ENCODE measurements at places on chromosomes 1 and 21.

DNA sequence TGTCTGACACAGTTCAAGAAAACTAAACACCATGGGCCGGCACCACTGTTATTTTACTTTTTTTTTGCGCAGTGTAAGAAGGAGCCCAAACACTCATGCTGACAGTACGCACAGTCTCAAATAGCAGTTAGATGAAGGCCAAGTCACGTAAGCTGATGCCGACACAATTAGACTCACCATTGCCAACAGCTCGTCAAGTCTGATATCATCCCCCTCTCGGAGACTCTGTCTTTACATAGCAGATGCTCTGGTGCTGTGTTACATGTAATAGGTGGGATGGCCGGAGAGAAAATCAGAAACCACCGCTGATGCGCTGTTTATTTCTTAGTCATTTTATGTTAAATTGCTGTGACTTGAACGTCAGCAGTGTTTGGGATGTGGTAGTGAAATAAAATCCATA is 49.3 kb downstream of the TGFB2 start:
- no peak for DNase-seq

GRCh38 chr1:157181790-157182189 is 43.6 kb upstream of the ETV3 start:
- DNase-seq: no peak

- no peak for DNase-seq
Measured at GRCh38 chr1:67759692-67760029, 73.6 kb downstream of the GNG12 start.

DNA sequence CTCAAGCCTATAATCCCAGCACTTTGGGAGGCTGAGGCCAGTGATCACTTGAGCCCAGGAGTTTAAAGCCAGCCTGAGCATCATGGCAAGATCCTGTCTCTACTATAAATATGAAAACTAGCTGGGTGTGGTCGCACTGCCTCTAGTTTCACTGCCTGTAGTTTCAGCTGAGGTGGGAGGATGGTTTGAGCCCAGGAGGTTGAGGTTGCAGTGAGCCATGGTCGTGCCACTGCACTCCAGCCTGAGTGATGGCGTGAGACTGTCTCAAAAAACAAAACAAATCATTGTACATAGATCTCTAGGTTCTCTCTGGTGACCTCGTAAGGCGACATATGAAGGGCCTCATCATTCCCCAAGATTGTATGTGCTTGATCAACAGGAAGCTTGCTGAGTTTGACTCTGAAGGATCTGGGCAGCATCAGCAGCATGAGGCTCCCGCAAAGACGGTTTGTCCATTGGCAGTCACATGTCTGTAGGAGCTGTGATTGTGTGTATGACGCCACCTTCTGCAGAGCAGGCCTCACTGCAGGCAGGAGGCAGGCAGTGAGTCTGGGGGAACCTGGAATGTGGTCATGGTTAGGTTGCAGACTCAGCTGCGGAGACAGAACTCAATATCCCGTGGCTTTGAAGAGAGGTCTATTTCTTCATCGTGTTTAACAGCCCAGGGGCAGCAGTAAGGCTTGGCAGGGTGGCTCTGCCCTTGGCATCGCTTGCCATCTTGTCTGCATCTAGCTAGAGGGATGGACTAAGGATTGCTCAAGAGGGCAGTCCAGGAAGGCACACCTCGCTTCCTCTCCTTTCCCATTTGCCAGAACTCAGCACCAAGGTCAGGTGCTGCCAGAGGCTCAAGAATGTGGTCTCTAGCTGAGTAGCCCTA is 14.0 kb downstream of the ATP5PO start:
- DNase-seq: no peak

DNA sequence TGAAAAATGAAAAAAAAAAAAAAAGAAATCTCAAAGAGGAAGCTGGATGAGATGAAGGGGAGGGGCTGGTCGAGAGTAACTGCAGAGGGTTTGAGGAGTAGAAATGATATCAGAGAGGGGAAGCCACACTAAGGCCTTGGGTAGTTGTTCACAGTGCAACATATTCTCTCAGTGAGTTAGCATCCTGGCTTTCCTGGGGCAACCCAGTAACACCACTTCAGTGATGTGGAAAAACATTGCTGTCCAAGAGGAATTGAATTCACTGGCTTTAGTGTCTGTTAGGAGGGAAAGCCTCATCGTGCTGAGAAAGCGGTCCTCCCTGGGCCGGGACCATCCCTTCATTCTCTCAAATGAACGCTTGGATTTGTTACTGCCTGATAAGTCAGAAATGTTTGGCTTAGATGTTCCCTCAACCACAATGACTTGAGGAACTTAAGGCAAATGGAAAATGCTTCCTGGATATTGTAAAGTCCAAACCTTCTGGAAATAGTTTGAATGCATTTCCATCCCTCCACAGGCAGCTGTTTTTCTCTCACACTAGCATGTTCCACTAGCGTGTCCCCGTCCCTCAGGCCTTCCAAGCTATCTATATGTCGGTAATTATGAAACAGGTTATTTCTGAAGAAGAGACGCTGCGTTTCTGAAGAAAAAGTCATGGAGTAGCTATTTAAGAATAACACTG is 12.2 kb downstream of the TGFB2 start:
- no peak for DNase-seq

- no peak for DNase-seq
Measured at GRCh38 chr1:110702260-110702659, 27.5 kb upstream of the KCNA3 start.

GRCh38 chr1:203120325-203121153 is 7.0 kb upstream of the ADORA1 start:
- DNase-seq: no peak

DNA sequence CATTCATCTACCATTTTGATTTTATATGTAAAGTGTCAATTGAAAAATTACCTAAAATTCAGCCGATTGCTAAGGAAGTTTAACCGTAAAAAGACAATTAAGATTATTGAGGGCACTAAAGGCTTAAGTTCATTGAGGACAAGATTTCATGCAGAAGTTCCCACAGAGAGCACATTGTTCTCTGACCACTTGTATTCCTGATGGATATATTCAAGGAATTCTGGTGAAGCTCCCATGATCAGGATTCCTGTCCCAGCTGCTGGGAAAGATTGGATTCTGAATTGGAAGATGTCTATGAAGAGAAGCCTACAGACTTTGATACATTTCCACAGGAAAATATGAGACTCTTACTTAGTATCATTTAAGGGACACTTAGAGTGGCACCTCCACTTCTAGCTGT is 209.2 kb upstream of the KCTD3 start:
- no peak for DNase-seq

DNA sequence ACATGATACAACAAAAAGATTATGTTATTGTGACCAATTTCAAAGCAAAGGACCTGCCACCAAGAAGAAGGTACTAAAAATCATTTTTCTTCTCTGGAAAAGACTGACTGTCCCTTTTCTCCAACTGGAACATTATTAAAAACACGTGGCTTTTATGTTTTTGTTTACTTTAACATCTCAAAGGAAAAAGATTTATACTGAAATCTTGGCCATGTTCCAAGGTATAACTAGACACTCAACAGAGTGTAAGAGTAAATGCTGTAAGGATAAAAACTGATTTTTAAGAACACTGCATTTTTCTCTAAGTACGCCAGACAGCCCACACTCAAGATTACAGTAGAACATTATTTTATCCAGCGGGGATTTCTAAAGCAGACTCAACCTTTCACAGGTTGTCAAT is 62.1 kb downstream of the BRWD1 start:
- no peak for DNase-seq

DNA sequence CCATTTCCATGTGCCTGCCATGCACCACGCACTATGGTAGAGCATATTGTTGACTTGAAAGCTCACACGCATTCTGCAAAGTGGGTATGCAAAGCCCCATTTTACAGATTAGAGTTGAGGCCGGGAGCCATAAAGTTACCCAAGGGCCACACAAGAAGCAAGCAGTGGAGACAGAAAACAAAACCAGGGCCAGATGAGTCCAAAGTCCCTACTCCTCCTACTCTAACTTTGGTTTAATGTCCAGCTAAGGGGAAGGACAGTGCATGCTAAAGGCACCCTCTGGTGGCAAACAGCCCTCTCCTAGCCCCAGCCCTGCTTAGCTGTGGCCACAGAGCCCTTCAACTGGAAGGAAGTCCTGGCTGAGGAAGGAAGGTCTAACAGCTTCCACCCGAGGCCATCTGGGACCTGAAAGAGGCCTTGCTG is 74.9 kb downstream of the SLC66A1 start:
- no peak for DNase-seq

DNA sequence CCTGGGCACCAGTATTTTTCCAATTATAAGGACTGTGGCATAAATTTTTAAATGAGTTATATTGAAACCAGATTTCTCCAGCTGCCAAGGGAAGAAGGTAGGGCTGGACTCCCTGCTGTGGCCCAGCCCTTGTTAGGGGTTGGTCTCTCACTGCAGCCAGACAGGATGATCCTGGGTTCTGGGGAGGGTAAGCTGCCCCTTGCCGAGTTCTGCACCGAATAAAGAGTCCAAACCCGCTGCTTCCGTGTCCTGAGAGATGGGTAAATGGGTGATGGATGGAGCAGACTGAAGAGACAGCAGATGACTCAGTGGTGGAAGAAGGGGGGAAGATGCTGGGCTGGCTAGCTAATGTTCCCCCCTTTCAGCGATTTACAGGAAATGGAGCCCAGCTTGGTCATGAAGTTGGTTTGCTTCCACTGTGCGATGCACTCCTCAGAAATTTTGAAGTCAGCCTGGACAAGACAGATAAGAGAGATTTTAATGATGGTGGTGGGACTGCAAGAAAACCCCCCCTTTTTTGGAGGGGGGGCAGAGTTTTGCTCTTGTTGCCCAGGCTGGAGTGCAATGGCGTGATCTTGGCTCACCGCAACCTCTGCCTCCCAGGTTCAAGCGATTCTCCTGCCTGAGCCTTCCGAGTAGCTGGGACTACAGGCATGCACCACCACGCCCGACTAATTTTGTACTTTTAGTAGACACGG is 41.4 kb downstream of the YARS1 start:
- DNase-seq: no peak

GRCh38 chr1:65054481-65054880 is 88.1 kb upstream of the JAK1 start:
- DNase-seq: no peak

- no peak for DNase-seq
Measured at GRCh38 chr1:153470707-153471106, 10.3 kb upstream of the S100A7 start.

GRCh38 chr1:6880951-6881690 is 95.9 kb downstream of the CAMTA1 start:
- DNase-seq: no peak

Measured in esophagus squamous epithelium (tissue), 5 donors.